GM03348 (cell line): ENCODE measurements at places on chromosomes 5 and 9.
A peak's percentile ranks its signal among the peaks of the same experiment; 100 is the strongest.

DNA sequence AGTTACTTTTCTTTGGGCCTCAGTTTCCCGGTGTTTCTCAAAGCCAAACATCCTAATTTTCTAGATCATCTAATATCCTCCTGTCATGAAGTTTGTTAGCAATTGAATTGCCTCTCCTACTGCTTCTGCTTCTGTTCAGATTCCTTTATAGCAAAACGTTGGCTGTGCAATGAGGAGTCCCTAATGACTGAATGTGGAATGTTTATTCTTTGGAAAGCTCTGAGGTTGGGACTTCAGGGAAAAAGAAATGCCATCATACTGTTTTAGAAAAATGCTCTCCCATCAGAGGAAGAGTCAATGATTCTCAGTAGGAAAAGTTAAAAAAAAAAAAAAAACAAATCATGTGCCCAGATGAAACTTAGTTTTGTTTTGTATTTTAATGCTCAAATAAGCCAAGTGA is 268.7 kb upstream of the PAPPA start:
- DNase-seq, result no peak

GRCh38 chr9:25990376-25990775 is 312.1 kb upstream of the TUSC1 start:
- DNase-seq, result no peak

GRCh38 chr5:86565197-86565789 is 52.4 kb upstream of the COX7C start:
- DNase-seq, result no peak

- no peak for DNase-seq
Observed at GRCh38 chr5:124686239-124687004, 60.0 kb downstream of the ZNF608 start.

- no peak for DNase-seq
Observed at GRCh38 chr9:74512416-74512815, 15.3 kb downstream of the RORB start.

DNA sequence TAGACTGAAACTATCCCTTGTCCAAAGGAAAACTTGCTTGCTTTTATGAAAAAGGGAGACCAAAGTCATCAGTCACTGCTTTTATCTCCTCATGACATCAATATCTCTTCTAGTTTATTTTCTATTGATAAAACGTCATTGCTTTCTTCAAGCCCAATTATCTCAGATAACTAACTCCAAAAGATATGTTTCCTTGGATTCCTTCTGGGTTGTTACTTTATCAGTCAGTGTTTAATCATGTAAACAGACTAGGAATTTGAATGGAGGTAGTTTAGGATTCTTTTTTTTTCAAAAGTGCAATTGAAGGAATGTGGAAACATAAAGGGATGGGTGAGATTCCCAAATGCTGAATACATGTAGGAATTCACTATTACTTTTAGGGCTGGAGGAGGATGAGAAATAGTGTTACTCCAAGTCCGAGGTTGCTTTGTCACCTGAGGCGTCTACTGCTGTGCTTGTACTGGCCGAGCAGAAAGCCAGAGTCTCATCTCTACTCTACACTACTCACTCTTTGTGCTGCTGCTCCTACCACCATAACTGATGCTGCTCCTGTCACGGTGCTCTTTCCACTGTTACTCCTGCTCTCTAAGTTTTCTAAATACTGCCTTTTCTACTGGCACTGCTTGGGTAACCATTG is 1697.1 kb upstream of the NUDT12 start:
- no peak for DNase-seq

DNA sequence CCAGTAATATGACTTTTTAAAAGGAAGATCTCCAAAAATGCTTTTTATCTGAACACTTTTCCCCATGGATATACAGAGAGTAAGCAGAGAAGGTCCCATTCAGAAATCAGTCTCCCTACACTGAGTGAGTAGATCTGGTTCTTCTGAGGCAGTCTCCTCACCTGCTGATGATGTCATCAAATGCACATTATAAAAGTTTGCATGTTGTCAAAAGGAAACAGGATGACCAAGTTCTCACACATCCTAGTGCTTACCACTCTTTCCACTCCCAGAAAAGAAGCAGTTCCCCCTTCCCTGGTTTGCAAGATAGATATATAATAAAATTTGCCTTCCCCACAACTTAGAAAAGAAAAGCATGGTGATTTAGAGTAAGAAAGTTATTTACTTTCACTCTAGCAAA is 180.5 kb downstream of the RAB3C start:
- no peak for DNase-seq

GRCh38 chr5:128949847-128950546 is 15.3 kb upstream of the SLC27A6 start:
- DNase-seq, result no peak

DNA sequence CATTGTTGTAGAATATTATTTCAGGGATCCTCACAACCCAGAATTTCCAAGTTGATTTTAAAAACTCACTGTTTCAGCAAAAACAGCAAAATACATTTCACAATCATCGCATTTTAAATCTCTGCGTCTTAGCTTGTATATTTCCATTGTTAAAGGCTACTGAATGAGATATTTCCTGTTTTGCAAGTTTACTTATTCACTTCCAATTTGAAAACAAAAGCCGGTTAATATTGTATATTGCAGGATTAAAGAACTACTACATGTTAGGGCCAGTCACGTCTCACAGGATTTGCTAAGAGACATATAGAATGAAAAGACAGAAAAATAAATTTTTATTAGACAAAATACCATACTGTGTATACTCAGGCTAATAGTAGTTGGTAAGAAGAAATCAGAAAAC is 395.9 kb upstream of the CDH9 start:
- no peak for DNase-seq

GRCh38 chr5:54113060-54113459 is 197.3 kb downstream of the ARL15 start:
- DNase-seq, result no peak

DNA sequence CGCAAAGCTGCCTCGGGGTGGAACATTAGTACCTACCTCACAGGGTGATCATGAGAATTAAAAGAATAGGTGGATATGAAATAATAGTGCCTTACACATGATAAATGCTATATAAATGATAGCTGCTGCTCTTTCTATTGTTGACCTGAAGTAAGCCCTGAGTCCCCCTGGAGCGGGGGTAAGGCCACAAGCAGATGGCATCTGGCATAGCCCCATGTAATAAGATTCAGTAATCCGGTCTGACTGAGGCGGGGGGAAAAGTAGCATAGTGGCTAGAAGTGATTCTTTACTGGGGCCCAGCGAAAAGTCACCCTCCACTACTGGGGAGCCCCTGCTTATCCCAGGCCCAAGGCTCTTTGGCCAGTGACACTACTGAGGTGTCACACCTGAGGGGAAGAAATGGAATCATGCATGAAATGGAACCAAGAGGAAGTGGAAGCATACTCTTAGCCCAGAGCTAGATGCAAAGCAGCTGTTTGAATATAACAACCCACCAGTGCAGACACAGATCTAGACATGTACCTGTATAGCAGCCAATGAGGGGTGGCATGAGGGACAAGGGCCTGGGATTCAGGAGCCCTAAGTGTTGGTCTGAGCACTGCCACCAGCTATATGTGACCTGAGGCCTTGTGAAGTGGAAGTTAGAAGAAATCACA is 16.1 kb upstream of the FGFR4 start:
- no peak for DNase-seq

DNA sequence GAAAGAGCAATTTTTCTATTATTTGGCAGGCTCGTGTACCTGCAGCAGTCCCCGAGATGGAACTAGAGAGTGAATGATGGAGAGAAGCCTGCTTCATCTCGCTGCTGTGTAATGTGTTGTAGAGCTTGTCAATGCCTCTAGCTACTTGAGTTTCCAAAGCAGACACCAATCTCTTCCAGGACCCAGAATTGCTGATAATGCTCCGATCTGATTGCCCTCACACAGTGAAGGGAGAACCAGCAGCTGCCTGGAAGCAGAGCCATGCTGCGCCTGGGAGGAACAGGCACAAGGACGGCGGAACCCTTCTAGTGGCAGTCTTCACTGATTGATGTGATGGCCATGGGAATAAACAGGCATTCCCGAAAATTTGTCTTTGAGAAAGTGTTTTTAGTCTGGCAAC is 288.0 kb downstream of the ICE1 start:
- DNase-seq, result no peak

- DNase-seq, result no peak
Observed at GRCh38 chr9:29514336-29514735, 1941.1 kb upstream of the C9orf72 start.

DNA sequence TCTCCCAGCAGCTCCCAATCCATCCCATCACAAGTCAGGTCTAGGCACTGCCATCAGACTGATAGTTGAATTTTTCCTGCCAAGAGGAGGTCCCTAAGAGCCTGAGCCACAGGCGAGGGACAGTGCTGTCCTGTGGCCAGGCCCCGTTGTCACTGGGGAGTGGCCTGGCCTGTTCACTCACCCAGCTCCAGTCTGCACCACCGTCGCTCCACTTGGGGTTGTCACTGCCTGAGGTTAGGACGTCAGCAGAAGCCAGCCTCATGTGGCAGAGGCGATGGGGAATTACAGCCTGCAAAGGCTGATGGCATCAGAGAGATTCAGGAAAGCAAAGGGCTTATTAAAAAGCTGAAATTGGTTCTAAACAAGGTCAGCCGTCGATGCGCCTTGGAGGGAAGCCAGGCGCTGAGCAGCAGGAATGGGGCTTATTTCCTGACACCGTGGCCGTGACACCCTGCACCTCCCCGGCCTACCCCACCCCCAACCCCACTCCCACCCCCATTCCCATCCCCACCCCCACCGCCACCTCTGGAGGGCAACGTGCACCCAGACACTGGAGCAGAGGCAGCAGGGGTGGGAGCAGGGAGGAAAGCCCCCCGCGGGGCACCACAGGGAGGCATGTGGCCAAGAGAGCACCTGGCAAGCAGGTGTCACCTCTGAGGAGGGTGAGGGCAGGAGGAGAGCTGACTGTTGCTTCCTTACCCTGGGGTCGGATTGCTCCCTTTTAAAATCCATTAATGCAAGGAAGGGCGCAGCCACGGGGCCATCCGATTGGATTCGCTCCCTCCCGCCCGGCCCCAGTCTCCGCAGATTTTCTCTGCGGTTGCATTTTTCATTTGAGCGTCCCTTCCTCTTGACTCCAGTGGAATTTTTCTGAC is 3.1 kb upstream of the DBH start:
- DNase-seq, result no peak

DNA sequence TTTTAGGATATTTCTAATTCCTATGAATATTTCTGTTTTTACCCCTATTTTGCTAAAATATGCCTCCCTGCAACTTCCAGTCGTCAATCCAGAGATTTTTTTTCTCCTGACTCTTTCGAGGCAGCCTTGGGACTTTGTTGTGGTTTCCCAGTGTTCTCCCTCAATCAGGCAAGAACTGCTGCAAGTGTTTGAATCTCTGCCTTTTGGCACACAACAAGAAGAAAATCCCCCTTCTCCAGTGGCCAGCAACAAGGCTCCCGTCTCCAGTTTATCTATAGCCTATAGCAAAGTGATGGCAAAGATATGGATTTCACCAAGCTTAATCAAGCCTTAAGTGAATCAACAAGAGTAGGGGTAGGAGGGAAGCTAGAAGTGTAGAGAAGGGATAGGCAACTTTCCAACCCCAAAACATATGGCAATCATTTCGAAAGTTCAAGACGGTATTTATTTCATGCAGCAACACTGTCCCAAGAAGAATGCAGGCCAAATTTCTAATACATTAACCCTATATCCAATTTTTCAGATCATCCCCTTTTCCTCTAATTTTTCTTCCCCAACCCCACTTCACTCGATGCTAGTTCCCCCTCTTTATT is 37.7 kb upstream of the PAPPA start:
- DNase-seq, result peak; percentile 56

- no peak for DNase-seq
Observed at GRCh38 chr9:31259824-31260223, 1124.6 kb upstream of the ACO1 start.

GRCh38 chr5:176570044-176570443 is 20.9 kb downstream of the CDHR2 start:
- peak; percentile 39 for DNase-seq

- peak; percentile 29 for DNase-seq
Observed at GRCh38 chr5:172235132-172235780, 41.3 kb downstream of the EFCAB9 start.

- no peak for DNase-seq
Observed at GRCh38 chr9:126986506-126986951, 71.9 kb downstream of the RALGPS1 start.

- peak; percentile 50 for DNase-seq
Observed at GRCh38 chr5:113199122-113199905, 222.7 kb downstream of the DCP2 start.

DNA sequence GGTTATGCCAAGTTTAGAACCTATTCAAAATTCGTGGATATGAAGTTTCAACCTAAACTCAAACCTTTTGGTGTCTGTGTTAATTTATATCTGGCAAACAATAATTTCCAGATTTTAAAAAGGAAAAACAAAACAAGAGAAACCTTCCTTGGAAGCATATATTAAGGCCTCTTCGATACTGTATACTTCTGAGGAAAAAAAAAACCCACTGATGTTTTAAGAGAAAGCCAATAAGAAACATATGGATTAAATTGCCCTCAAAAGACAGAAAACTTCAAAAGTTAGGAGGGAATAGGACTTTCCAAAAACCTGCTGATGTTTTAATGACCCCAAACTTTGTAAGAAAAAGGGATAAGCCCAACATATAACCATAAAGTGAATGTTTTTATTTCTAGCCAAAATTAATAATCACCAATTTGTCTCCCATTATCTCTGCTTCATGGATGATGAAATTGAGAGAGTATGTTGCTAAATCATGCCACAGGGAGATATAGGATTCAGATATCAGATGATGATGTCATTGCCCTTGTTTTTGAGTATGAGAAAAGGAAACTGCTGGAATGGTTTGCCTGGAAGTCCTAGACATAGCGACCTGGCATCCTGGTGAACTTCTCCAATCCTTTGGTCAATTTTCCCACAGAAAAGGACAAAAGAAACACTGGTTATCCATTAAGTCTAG is 423.9 kb downstream of the DMRT2 start:
- no peak for DNase-seq

DNA sequence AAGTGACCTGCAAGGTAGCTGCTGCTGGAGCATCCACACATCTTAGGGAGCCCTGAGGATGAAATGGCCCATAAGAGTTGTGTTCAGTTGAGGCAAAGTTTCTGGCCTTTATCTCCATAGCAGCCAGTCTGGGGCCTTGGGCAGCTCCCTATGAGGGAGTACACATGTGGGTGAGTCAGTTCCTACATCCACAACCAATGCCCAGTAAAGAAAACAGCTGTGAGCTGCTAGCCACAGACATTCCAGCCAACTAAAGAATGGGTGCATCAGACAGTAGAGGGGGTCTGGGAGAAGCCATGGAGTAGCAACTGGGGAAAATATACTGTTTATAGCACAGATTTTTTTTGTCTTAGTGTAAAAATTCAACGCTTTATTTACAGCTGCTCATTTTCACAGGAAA is 720.7 kb downstream of the TLE1 start:
- no peak for DNase-seq
